GM23338 (cell line): ENCODE measurements at places on chromosomes 4 and X.

DNA sequence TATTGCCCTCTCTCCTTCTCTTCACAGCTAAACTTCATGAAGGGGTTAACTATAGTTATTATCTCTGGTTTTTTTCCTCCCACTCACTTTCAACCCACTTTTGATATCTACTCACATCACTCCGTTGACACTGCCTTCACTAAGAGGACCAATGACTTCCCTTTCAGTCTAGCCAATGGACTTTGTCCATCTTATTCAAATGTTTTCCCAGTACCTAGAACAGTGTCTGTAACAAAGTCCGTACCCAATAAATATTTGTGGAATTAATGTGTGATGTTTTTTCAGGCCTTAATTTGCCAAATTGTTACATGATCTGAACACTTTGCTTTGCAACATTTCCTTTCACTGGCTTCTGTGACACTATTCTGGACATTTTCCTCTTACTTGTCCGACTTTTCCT, 106.0 kb upstream of the AR start:
- no peak for DNase-seq
- H3K36me3 ChIP-seq = no peaks in the 10 kb centered on the region
- H3K27ac ChIP-seq = no peak overlapping the region
- no peaks in the 10 kb centered on the region for H3K4me1 ChIP-seq

DNA sequence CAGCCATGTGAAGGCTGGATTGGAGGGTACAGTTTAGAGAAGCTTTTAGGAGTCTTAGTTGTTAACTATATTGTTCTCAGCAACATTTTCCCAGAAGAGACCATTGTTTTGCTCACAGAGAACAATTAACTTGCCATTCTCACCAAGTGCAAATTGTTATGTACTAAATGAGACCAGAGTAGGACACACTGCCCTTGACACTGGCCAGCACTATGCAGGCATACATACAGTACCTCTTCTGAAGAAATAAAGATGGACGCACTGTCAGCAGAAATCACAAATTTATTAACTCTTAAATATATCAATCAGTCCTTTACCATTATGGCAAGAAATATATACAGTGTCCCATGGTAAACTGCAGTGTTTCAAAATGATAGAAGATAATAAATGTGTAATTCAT, 309.4 kb downstream of the CAMK2D start:
- H3K4me3 ChIP-seq = no peak overlapping the region
- H3K36me3 ChIP-seq = no peaks in the 10 kb centered on the region
- H3K27me3 ChIP-seq = no peaks in the 10 kb centered on the region

DNA sequence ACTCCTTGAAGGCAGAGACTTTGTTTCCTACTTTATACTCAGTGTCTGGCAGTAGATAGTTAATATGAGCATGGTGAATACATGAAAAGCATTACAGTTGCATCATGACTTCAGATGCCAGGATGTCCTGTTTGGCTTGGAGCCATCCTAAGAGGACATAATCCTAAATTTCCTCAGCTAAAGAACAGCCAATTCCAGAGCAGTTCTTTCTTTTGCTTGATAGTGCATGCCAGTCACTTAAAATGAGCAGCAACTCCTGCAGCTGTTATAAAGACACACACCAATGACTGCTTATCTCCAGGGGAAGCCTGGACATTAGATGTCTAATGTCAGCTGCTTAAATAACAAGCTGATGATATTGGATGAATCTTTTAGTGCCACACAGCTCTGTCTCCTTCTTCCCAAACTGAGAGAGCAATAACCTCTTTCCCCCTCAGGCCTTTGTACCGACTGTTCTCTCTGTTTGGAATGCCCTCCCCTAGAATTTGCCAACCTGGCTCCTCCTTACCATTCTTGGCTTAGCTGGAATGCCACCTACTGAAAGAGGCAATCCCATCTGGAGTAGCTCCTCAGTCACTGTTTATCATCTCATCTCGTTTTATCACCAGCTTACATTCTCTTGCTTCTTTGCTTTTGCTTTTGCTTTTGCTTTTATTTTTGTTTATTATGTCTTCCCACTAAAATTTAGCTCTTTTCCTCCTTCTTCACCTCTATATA, 100.8 kb upstream of the USP38 start:
- H3K36me3 ChIP-seq = no peaks in the 10 kb centered on the region
- no peaks in the 10 kb centered on the region for H3K4me1 ChIP-seq
- no peak for DNase-seq
- no peaks in the 10 kb centered on the region for H3K27me3 ChIP-seq

DNA sequence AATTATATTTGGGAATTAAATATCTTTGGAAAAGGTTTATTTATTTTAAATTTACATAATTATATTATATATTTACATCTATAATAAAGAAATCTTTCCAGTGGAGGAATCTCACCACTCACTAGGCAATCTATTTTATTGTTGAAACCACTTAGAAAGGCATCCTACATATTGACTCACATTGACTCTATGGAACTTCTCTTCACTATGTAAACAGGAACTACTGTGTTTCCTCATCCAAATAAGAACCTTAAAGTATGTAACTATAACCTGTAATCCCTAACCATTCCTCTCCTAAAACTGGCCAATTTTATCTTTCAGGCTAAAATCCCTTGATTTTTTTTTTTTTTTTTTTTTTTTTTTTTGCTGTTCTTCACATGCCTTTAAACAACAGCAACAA, 268.7 kb downstream of the MAPK10 start:
- H3K4me1 ChIP-seq = peaks cover 11% of the 10 kb centered on the region
- H3K27me3 ChIP-seq = no peaks in the 10 kb centered on the region
- no peak overlapping the region for H3K4me3 ChIP-seq
- no peak overlapping the region for H3K27ac ChIP-seq

- H3K27me3 ChIP-seq = no peaks in the 10 kb centered on the region
- no peak overlapping the region for H3K4me3 ChIP-seq
- no peaks in the 10 kb centered on the region for H3K36me3 ChIP-seq
- no peaks in the 10 kb centered on the region for H3K4me1 ChIP-seq
- DNase-seq = peak; percentile 89
Observed at GRCh38 chr4:136864604-136865185, 667.6 kb downstream of the PCDH18 start.

DNA sequence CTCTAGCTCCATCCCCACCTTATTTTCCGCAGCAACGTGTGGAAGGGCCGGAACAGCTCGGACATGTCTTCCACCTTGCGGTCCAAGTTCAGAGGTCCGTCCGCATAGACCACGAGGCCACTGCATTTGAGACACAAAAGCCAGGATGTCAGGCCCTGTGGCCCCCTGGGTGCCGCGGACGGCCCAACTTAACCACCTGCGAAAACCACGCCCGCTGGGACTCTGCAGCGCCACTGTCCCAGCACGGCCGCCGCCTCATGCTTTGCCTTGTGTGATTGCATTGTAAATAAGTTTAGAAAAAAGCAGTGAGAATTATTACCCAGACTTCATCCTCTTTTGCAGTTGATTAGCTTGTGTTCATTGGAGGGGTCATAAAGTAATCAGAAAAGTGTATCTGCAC, 58.2 kb upstream of the MXD4 start:
- no peaks in the 10 kb centered on the region for H3K36me3 ChIP-seq
- H3K27ac ChIP-seq = no peak overlapping the region

- no peaks in the 10 kb centered on the region for H3K36me3 ChIP-seq
- no peak for DNase-seq
- H3K4me1 ChIP-seq = no peaks in the 10 kb centered on the region
- no peak overlapping the region for H3K4me3 ChIP-seq
Observed at GRCh38 chr4:122663814-122664610, 43.1 kb upstream of the IL21 start.

GRCh38 chrX:107728371-107729099, 47.1 kb downstream of the TSC22D3 start:
- H3K4me3 ChIP-seq = no peak overlapping the region
- H3K4me1 ChIP-seq = peaks cover 24% of the 10 kb centered on the region
- DNase-seq = no peak
- H3K36me3 ChIP-seq = no peaks in the 10 kb centered on the region
- no peak overlapping the region for H3K27ac ChIP-seq

GRCh38 chr4:157115613-157116335, 39.8 kb downstream of the GLRB start:
- DNase-seq = no peak
- H3K36me3 ChIP-seq = no peaks in the 10 kb centered on the region
- no peak overlapping the region for H3K4me3 ChIP-seq
- H3K4me1 ChIP-seq = no peaks in the 10 kb centered on the region
- H3K27me3 ChIP-seq = no peaks in the 10 kb centered on the region

DNA sequence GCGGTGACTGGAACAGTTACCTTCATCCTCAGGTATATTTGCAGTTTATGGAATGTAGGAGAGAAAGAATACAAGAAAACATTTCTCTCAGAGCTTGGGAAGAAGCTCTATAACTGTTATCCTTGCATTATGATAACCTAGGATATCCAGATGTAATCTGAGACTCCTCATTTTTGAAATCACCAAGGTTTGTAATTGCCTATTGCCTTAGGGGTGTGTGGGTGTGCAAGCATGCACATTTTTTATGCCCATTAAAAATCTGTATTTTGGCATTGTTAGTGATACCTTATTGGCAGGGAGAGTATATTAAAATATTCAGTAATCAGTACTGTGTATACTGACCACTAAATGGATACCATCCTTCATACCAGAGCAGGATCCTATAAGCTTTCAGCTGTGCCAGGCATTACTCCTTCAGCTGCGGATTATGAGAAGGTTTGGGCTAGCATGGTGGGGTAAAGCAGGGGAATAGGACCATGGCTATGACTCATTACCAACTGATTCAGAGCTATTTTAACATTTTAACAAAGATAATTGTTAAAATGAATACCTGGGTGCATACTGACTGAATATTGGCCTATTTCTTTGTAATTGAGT, 8.3 kb downstream of the SEC24B start:
- H3K27ac ChIP-seq = no peak overlapping the region
- peaks cover 6% of the 10 kb centered on the region for H3K4me1 ChIP-seq

- peaks cover 37% of the 10 kb centered on the region for H3K27me3 ChIP-seq
- no peaks in the 10 kb centered on the region for H3K36me3 ChIP-seq
- H3K4me1 ChIP-seq = peaks cover 49% of the 10 kb centered on the region
- no peak overlapping the region for H3K27ac ChIP-seq
- peak; percentile 87 for DNase-seq
Observed at GRCh38 chr4:5888222-5889001, 4.5 kb downstream of the CRMP1 start.

GRCh38 chr4:173647902-173648301, 117.9 kb upstream of the HAND2 start:
- no peak overlapping the region for H3K4me3 ChIP-seq
- peaks cover 11% of the 10 kb centered on the region for H3K4me1 ChIP-seq
- no peak overlapping the region for H3K27ac ChIP-seq
- DNase-seq = no peak
- no peaks in the 10 kb centered on the region for H3K36me3 ChIP-seq

GRCh38 chrX:34749896-34750295, 92.8 kb upstream of the TMEM47 start:
- no peak for DNase-seq
- no peak overlapping the region for H3K4me3 ChIP-seq
- H3K27ac ChIP-seq = no peak overlapping the region
- no peaks in the 10 kb centered on the region for H3K4me1 ChIP-seq
- H3K27me3 ChIP-seq = no peaks in the 10 kb centered on the region

- DNase-seq = no peak
- no peak overlapping the region for H3K27ac ChIP-seq
- no peaks in the 10 kb centered on the region for H3K36me3 ChIP-seq
- no peaks in the 10 kb centered on the region for H3K4me1 ChIP-seq
- no peaks in the 10 kb centered on the region for H3K27me3 ChIP-seq
- no peak overlapping the region for H3K4me3 ChIP-seq
Observed at GRCh38 chr4:147773261-147774184, 41.6 kb downstream of the ARHGAP10 start.

DNA sequence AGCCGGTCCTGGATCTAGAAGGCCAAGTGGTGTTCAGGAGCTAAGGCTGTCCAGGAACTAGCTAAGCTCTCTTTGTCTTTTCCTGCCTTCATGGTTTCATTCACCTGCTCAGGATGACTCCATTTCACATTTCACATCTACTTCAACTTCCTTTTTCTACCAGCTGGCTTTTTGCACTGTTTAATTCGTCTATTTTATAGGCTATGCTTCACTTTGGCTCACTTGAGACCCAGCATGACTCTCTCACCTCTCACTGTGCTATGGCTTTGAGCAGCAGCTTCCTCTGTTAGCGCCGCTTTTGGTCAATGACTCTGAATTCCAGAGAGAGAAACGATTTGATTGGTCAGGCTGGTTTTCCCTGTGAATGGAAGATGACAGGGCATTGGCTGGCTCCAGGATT, 213.5 kb upstream of the CLNK start:
- H3K36me3 ChIP-seq = no peaks in the 10 kb centered on the region
- no peaks in the 10 kb centered on the region for H3K27me3 ChIP-seq
- H3K27ac ChIP-seq = no peak overlapping the region
- no peak overlapping the region for H3K4me3 ChIP-seq

DNA sequence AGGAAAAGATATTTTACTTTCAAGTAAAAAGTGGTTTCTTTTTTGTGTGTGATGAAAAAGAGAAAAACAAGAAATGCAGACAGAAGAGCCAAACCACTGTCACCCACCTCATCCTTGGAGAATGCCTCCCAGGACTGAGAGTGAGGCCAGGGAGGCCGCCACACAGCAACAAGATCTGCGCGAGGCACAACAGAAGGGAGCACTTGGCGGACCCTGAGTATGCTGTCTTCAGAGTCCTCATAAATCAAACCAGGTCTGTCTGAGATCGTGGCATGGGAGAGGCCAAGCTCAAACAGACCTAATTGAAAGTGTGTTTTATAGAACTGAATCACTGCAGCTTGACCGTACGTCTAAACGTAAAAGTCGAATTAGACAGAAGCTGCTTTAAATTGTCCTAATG, 134.3 kb upstream of the VCX2 start:
- no peak for DNase-seq
- no peaks in the 10 kb centered on the region for H3K27me3 ChIP-seq
- no peaks in the 10 kb centered on the region for H3K36me3 ChIP-seq
- no peak overlapping the region for H3K27ac ChIP-seq
- H3K4me1 ChIP-seq = no peaks in the 10 kb centered on the region

- H3K36me3 ChIP-seq = no peaks in the 10 kb centered on the region
- H3K27ac ChIP-seq = no peak overlapping the region
- no peak overlapping the region for H3K4me3 ChIP-seq
- no peak for DNase-seq
- H3K27me3 ChIP-seq = no peaks in the 10 kb centered on the region
- peaks cover 42% of the 10 kb centered on the region for H3K4me1 ChIP-seq
Observed at GRCh38 chr4:52837716-52838558, 24.2 kb upstream of the RASL11B start.

GRCh38 chrX:23035493-23035892, 35.7 kb downstream of the DDX53 start:
- no peak overlapping the region for H3K4me3 ChIP-seq
- no peak overlapping the region for H3K27ac ChIP-seq
- peak; percentile 7 for DNase-seq
- H3K4me1 ChIP-seq = peaks cover 11% of the 10 kb centered on the region
- no peaks in the 10 kb centered on the region for H3K36me3 ChIP-seq

- H3K4me1 ChIP-seq = no peaks in the 10 kb centered on the region
- H3K4me3 ChIP-seq = no peak overlapping the region
- no peaks in the 10 kb centered on the region for H3K27me3 ChIP-seq
- no peak for DNase-seq
- no peaks in the 10 kb centered on the region for H3K36me3 ChIP-seq
- no peak overlapping the region for H3K27ac ChIP-seq
Observed at GRCh38 chr4:1653776-1654175, 30.3 kb downstream of the FAM53A start.

DNA sequence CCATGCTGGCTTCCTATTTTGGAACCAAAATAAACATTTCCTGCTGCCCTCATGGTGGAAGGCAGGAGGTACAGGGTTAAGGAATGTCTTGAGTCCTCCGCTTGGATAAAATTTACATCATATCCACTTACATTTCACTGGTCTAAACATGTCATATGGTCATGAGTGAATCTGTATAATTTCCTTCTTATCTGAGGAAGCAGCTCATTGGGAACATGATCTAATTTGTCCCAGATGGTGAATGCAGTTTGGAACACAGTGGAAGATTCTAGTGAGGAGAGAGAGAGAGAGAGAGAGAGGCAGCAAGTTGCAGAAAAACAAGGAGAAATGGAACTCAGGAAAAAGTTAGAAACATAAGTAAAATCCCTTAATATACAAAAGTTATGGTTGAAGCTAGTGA, 46.8 kb downstream of the MXRA5 start:
- no peak overlapping the region for H3K27ac ChIP-seq
- H3K4me3 ChIP-seq = no peak overlapping the region
- no peaks in the 10 kb centered on the region for H3K27me3 ChIP-seq
- H3K4me1 ChIP-seq = no peaks in the 10 kb centered on the region
